CD4-positive, alpha-beta T cell treated with Interferon alpha-2 for 1 hour (primary cell): ENCODE measurements at places on chromosomes 12 and 14.

DNA sequence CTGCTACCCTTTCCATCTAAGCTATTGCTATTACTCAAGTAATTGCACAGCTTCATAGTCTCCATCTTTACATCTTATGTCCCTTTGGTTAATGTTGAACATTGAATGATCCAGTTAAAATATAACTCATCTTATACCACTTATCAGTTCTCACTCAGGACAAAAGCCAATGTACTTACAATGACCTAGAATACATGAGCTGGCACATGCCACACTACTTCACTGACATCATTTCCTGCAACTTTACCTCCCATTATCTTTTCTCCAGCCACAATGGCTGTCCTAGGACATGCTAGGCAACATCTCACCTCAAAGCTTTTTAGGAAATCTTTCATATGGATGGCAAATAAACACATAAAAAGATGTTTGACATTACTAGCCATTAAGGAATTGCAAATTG lies 309.2 kb downstream of the FOXG1 start:
- no peak for DNase-seq

- DNase-seq: no peak
Observed at GRCh38 chr12:113645603-113646002, 173.9 kb upstream of the LHX5 start.

- no peak for DNase-seq
Observed at GRCh38 chr14:94940263-94940993, 170.5 kb upstream of the GSC start.

GRCh38 chr12:104785886-104786285 lies 172.2 kb downstream of the SLC41A2 start:
- DNase-seq: no peak

DNA sequence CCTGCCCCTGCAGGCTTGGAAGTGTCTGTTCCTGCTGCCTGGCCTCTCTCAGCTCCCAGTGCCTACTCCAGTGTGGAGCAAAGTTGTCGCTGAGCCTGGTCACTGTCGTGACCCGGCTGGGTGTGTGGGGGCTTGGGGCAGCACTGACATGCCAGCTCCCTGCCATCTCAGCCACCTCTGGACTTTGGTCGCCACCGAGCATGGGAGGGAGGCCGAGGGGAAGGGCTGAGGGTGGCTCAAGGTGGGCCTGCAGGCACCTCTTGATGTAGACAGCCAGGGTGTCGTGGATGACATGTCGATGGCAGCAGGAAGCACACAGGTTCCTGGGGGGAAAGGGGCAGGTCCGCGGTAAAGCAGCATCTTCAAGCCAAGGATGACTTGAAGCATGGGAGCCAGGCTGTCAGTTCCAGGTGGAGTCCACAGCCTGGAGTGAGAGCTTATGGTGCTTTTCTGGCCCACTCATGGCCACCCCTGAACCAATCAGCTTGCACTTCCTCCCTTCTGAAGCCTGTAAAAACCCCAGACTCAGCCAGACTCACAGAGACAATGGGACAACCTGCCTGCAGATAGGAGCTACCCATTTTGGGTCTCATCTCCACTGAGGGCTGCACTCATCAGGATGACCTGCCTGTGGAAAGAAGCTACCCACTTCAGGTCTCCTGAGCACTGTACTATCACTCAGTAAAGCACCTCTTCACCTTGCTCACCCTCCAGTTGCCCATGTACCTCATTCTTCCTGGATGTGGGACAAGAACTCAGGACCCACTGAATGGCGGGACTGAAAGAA lies 210.1 kb downstream of the MON2 start:
- no peak for DNase-seq

DNA sequence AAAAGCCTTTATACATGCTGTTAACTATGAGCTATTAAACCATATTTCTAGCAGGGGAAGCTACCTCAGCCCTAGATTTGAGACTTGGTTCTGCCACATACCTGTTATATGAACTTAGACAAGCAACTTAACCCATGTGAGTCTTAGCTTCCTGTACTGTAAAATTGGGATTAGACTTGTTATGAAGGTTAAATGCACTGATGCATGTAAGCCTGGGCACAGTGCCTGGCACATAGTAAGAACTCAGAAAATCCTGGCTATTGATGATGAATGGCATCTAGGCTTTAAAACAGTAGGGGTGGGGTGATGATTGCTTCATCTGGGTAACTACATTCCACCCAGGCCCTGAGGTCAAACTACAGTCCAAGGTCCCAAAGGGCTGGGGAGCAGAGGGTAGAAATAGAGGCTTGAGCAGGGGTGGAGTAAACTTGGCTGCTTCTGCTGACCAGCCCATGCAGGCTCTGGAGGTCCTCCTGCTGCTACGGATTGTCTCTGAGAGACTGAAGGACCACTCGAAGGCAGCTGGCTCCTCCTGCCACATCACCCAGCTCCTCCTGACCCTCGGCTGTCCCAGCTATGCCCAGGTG lies 11.3 kb downstream of the ESPL1 start:
- no peak for DNase-seq

- DNase-seq: peak; percentile 57
Observed at GRCh38 chr12:76790564-76791552, 26.9 kb downstream of the ZDHHC17 start.

DNA sequence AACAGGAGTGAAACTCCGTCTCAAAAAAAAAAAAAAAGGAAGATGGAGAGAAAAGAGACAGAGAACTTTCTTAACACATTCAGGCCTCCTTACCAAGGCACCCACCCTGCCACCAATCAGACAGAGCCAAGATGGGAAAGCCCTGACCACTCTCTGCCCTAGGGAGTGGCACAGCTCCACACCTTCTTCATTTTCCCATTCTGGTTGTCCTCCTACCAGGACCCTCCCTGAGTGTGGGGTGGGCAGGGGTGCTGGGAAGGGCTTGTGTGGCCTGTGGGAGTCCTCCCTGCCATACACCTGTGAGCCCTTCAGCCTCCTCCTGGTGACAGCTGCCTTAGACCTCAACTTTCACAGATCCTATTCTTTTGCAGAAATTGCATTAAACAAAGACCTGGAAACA lies 513.6 kb downstream of the BCL11B start:
- no peak for DNase-seq

DNA sequence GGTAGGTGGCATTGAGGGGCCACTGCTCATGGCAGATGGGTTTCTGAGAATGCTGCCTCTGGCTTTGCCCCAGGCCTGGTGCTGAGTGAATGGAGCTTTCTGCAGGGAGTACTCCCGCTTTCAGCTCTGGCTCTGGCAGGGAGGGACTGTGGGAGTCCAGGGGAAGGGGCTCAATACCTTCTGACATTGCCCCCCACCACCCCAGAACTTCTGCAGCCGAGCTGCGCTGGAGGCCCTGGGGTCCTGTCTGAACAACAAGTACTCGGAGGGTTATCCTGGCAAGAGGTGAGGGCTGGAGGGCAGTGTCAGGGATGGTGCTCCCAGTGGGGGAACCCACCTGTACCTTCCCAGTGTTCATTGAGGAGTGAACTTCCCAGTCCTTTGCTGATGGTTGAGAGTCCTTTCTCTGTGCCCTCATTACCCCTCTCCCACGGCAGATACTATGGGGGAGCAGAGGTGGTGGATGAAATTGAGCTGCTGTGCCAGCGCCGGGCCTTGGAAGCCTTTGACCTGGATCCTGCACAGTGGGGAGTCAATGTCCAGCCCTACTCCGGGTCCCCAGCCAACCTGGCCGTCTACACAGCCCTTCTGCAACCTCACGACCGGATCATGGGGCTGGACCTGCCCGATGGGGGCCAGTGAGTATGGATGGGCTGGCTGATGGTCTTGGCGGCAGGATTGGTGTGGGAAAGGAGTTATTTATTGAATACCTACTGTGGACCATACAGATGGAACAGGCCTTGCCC lies 1.9 kb downstream of the SHMT2 start:
- no peak for DNase-seq

DNA sequence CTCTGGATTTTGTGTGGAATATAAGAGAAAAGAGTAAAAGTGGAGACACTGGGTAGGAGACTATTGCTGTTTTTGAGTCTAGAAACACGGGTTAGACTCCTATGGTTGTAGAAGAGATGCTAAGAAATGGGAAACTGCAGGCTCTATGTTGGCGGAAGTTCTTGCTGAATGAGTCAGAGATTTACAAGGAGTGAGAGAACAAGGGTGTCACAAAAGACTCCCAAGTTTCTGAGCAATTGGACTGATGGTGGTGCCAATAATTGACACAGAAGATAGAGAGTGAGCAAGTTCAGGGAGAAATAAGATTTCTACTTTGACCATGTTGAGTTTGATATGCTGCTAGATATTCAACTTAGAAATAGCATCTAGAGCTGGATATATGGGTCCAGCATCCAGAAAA lies 2.6 kb upstream of the PRKD1 start:
- no peak for DNase-seq
